ENCODE measurements at places on chromosomes 12 and 14. TPM values are rescaled to one million over a fixed set of nuclear protein-coding genes. Genes with fewer than 3 reads are reported as not detected.
A peak's percentile ranks its signal among the peaks of the same experiment; 100 is the strongest.

The ALX1 gene
- 4.0 TPM for total RNA-seq

The IGF1 gene
- not detected for total RNA-seq

The ST8SIA1 gene
- total RNA-seq: 0.20 TPM

The OR4E2 gene
- total RNA-seq: not detected

DNA sequence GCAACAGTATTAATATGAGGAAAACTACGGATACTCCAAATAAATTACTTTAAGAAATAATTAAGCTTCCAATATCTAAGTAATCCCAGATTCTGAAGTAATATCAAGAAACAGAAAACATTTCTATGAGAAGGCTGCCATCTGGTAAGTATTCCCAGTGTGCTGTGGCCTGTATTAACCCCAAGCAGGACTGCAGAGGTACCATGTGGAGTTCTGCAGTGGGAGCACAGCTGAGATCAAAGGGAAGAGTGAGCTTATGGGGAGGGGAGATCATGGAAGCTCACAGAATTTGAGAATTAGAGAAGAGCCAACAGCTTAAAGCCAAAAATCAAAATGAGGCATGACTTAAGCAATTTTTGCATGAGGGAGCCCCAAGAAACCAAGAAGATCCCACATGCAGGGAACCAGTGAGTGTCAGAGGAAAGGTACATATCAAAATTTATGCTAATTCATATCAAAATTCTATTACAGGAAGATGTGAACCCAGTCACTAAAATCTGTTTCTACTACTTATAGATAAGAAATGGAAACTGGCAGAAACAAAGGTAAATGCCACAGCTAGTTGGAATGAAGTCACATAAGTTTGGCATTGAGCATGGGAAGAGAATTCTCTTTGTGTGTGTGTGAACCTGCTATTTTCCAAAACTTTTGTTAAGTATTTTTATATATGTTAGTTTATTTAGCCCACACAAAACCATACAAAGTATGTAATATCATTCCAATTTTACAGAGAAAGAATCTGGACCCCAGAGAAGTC, 62.6 kb upstream of the KITLG start:
- DNase-seq: no peak

GRCh38 chr14:61489512-61489911, 168.1 kb downstream of the PRKCH start:
- no peak for DNase-seq

DNA sequence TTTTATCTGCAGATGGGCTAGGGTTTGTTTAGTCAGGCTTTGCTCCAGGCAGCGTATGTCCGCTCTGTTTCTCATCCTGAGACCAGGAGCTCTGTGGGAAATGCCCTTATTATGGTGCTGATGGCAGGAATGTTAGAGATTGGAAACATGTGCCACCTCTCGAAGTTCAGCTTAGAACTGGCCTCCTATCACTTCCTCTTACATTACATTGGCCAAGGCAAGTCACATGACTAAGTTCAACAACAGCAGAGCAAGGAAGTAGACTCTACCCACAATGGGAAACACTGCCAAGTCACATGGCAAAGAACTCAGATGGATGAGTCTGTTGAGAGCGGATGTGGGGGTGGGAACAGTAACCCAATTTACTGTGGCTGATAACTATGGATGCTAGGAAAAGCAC, 161.9 kb upstream of the WSCD2 start:
- peak; percentile 25 for DNase-seq

DNA sequence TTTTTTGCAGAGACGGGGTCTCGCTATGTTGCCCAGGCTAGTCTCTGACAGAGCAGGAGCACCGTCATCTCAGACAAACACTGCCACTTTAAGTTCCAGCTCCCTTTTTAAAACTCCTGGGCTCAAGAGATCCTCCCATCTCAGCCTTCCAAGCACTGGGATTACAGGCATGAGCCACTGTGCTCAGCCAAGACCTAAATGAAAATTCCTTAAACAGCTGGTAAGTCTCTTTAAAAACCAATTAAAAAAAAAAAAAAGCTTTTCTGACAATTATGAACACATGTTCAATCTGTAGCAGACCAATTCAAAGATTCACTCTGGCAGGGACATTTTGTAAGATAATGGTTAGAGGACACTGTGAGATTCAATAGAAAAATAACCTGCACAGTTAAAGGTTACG, 77.8 kb downstream of the HECTD4 start:
- DNase-seq: no peak

DNA sequence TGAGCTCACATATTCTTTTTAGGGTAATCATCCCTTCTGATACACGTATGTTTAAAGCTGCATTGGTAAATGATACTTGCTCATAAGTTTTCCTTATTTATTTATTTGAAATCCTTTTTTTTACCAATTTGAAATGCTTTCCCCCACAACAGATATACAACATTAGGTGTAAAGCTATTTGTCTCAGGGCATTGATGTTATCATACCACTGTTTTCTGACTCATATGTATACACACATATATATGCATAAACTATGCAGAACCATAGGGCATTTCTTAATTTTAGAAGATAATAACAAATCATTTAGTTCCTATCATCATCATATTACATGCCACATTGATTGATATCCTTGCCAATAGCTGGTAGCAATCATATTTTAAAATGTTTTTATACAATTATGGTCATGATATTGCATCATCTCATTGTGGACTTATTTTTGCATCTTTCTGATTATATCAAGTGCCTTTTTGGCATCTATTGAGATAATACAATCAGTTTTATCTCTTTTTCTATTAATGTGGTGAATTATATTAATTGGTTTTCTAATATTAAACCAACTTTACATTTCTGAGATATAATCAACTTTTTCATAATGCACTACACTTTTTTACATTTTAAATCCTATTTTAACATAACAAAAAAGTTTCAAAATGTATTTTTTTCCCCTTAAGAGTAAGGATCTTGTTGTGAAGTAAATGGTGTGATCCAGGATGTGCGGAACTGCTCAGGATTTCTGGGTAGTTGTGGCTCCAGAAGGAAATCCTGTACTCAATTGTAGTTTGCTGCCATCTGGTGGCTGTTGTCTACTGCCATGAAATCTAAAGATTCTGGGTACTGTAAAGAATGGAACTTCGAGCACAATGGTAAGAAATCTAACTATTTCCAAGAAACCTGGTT, 16.7 kb downstream of the OR9K2 start:
- peak; percentile 31 for DNase-seq
